ENCODE measurements at places on chromosomes 4 and X.
A peak's percentile ranks its signal among the peaks of the same experiment; 100 is the strongest.

- no peak for DNase-seq
Observed at GRCh38 chr4:11514779-11515419, 86.2 kb upstream of the HS3ST1 start.

GRCh38 chr4:131441004-131441688, 1707.9 kb upstream of the PCDH10 start:
- DNase-seq, result no peak

DNA sequence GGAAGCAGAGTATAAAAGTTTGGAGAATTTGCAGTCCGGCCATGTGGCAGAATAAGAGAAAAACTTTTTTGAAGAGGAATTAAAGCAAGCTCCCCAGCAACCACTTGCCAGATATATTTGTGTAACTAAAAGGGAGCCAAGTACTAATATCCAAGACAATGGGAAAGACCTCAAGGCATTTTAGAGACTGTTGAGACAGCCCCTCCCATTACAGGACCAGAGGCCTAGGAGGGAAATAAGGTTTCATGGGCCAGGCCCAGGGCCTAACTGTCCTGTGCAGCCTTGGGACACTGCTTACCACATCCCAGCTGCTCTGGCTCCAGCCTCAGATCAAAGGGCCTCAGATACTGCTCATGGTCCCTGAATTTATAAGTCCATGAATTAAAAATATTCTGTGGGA, 659.4 kb downstream of the PCDH19 start:
- DNase-seq, result no peak

GRCh38 chr4:143406523-143406922, 69.8 kb downstream of the GAB1 start:
- DNase-seq, result no peak

- no peak for DNase-seq
Observed at GRCh38 chr4:156662921-156663320, 308.7 kb downstream of the PDGFC start.

DNA sequence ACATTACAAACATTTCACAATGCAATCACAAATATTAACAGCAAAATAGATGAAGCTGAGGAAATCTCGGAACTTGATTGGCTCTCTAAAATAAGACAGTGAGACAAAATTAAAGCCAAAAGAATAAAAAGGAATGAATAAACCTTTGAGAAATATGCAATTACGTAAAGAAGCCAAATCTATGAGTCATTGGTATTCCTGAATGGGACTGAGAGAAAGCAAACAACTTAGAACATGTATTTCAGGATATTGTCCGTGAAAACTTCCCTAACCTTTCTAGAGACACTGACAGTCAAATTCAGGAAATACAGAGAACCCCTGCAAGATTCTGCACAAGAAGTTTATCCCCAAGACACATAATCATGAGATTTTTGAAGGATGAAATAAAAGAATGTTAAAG, 48.4 kb upstream of the SPANXN2 start:
- peak; percentile 29 for DNase-seq

GRCh38 chr4:61427099-61427817, 227.1 kb downstream of the ADGRL3 start:
- DNase-seq, result no peak

Data from GM03348 (cell line).